ENCODE measurements at places on chromosomes 7 and 10.

DNA sequence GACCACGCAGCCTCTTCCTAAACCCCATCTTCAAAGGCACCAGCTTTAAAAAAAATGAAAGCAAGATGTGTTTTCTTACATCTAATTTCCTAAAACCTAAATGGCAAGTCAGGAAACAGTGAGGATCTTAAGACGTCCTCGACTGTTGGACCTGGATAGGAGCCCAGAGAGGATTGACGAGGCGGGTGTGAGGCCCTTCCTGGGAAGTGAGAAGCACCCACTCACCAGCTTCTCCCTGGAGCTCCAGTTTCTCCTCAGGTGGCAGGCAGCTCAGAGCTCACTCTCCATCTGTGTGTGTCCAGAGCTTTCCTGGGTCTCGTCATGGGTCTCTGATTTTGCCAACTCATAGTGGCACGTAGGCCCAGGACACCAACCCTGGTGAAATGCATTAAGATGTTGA lies 614.0 kb upstream of the AUTS2 start:
- DNase-seq, result no peak

GRCh38 chr7:94510582-94511496 lies 1.2 kb downstream of the CASD1 start:
- no peak for DNase-seq

DNA sequence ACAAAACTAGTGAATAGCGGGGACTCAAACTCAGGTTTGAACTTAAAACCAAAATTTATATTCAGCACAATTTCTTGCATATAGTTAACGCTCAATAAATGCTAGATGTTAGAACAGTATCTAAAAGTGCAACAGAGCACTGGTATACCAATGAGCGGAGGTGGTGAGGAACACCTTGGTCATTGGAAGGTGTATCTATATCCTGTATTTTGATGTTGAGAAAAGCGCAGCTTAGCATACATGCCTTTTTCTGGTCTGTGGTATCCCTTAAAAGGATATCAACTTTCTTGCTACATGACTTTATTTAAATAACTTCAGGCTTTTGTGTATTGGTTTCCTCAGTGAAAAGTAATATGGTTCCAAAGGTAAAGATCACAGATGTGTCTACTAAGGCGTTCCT lies 33.3 kb upstream of the DNAJB12 start:
- no peak for DNase-seq

- DNase-seq, result no peak
Observed at GRCh38 chr7:140512317-140513000, 33.2 kb upstream of the MKRN1 start.

DNA sequence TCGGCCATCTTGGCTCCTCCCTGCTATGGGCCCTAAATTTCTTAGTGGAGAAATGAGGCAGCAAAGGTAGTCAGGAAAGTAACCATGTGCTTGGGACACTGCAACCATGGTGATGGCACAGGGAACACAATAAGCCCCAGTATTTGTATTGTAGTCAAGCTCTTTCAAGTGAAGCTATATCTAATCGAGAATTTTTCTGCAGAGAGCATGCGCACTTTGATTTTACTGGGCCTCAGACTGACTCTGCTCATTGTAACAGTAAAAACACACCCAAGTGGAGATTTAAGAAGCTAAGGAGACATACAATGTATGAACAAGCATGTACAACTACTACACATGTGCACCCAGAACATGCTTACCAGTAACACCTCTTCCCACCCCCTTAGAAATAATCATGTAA lies 67.3 kb upstream of the TMEM229A start:
- DNase-seq, result no peak
